ENCODE measurements at places on chromosomes 1 and 21.

DNA sequence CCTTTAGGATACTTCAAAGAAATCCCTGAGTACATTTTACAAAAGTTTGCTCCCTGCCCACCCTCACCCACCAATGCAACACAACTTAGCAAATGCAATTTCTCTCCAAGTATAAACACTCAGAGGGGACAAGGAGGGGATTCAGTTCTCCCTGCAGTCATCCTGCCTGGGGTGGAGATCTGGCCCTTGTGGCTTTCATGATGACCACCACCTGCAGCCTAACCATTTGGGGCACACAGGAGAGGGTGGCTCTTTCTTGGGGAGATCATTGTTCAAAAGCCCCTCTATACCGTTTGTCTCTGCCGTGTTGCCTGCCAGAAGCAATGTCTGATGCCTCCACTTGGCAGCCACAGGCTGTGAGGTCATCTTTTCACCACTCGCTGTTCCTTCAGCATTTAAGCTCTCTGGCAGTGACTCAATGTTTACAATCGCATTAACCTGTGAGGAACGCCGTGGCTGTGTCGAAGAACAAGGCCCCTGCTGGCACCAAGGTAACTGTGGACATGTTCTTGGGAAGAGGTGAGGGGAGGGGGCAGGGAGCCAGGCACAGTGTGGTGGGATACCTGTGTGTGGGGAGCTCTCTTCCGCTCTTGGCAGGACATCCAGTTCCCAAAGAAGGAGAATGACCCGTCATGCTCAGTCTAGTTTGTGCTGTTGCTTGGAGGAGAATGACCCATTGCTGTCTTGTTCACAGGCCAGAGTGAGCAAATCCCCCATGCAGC, 103.9 kb upstream of the DUSP10 start:
- DNase-seq = peak; percentile 69

DNA sequence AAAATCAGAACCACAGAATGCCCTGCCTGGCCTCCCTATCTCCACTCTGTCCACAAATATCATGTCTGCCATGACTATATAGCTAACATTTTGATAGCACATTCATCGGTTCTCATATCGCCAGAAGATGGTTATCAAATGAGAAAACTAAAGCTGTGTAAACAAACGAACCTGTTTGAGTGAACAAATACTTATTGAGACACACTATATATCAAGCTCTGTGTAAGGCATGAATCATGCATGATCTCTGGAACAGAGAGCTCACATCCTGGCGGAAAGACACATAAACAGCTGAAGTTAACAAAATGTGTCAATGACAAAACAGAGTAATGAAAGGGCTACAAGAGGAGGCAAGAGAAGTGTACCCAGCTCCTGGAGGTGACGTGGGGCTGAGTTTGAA, 13.1 kb downstream of the KCND3 start:
- DNase-seq = no peak

DNA sequence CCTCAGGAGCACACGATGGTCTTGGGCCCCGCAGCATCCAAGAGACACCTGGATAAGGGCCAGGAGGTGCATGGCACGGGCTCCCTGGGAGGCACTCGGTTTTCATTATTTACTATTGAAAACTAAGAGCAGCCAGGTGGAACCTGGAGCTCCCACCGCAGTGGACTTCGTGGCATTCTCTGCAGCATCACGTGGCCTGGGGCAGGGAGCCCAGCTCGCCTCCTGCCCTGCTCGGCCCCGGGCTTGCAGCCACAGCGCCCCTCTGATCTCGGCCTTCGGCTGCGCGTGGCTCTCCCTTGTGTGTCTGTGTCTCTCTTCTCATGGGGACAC, 121.6 kb downstream of the SIK1 start:
- DNase-seq = no peak

- no peak for DNase-seq
Measured at GRCh38 chr1:214493126-214493796, 58.1 kb downstream of the PTPN14 start.

DNA sequence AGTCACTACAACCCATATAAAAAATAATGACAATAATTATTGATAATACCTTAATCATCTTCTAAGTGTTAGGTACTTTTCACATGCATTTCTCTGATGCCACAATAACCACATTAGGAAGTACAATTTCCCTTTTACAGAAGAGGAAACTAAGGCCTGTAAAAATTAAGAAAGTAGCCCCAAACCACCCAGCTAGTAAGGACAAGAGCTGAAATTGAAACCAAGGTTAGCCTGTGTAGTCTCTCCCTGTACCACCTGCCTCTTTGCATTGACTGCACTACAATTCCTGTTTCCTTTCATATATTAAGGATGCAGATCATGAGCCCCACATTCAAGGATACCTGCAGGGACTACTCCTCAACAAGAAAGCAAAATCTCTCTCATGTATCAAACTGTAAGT, 288.8 kb downstream of the GPATCH2 start:
- no peak for DNase-seq

Measured in fibroblast of skin of back (primary cell).